ENCODE measurements at places on chromosomes 2 and 18.
A peak's percentile ranks its signal among the peaks of the same experiment; 100 is the strongest.

DNA sequence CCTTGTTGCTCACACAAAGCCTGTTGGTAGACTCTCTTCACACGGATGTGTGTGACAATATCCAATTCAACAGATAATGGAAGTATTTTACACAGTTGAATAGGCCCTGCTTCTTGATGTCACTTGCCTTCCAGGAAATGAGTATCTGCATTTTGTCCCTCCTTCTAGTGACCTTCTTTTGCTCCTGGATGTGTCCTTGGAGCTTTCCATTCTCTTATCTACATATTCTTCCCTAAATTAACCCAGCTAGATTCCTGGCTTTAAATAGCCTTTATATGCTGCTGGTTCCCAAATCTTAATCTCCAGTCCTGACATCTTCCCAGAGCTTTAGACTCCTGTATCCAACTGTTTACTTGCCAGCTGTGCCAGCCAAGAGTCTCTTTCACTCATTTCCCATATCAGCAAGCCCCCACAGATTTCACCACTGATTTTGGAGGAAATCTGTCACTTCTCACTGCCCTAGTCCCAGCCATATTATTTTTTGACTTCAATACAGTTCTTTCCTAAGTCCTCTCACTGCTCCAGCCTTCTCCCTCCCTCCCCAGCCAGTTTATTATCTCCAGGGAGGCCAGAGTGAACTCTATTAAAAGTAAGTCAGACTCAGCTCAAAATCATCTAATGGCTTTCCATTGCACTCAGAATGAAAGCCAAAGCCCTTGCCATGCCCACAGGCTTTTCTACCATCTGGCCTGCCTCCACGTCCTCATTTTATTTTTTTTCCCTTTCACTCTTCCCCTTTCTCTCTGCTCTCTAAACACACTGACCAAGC is 170.0 kb downstream of the PDE11A start:
- no peak for DNase-seq

- DNase-seq, result no peak
Observed at GRCh38 chr2:102122115-102122514, 20.4 kb upstream of the IL1R1 start.

DNA sequence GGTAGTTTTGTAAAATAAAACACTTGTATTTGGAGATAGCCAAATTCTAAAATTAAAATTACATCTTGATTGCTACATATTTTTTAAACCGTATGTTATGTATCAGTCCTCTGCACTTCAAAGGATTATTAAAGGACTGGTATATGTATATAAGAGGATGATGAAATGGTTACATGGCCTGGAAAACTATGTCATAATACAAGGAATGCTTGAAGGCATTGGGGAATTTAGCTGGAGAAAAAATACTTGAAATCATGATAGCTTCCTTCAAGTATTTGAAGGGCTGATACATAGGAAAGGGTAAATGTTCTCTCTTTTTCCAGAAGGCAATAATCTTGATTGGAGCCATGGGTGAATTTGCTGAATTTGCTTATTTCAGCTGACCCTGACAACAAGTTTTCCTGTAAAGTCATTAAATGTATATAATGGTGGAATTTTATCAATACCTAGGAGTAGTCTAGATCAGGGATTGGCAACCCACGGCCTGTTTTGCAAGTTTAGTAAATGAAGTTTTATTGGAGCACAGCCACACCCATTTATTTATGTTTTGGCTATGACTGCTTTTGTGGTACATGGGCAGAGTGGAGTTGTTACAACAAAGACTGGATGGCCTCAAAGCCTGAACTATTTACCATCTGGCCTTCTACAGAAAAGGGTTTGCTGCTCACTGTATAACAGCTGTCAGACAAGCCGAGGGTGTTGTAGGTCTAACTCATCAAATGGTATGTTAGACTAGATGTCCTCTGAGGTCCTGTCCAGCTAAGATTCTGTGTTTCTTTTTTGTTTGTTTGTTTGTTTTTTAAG is 34.4 kb downstream of the ACYP2 start:
- DNase-seq, result no peak

DNA sequence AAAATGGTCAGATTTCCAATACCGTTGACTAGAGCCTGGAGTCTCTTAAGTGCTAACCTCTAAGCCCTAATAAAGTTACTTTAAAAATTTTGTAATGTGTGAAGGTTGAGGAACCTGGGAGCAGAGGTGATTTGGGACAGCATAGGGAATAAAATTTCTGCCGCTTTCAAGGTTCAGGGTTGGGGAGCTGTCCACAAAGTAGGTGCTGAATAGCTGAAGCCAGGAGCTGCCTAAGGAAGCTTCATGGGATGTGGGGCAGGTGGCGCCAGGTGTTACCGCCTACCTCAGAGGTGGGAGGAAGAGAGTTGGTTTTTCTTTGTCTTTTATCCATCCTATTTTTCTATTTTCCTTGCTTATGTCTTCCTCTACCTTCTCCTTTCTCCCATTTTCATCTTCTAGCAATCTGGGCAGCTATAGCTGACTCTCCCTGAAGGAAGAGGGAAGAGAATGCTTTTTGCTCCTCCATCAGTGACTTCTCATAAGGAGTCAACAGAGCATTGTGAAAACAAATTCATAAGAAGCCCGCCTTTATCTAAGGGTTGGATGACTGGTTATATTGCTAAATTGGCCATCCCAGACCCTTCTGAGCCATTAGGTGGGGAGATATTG is 178.7 kb downstream of the CLIP4 start:
- DNase-seq, result no peak

DNA sequence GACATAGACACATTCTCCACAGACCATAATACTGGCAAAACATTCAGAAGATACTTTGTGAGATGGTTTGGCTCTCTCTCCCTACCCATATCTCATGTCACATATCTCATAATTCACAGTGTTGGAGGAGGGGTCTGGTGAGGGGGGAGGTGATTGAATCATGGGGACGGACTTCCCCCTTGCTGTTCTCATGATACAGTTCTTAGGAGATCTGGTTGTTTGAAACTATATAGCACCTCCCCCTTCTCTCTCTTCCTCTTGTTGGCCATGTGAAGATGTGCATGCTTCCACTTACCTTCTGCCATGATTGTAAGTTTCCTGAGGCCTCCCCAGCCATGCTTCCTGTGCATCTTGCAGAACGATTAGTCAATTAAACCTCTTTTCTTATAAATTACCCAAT is 61.1 kb downstream of the HK2 start:
- DNase-seq, result no peak

DNA sequence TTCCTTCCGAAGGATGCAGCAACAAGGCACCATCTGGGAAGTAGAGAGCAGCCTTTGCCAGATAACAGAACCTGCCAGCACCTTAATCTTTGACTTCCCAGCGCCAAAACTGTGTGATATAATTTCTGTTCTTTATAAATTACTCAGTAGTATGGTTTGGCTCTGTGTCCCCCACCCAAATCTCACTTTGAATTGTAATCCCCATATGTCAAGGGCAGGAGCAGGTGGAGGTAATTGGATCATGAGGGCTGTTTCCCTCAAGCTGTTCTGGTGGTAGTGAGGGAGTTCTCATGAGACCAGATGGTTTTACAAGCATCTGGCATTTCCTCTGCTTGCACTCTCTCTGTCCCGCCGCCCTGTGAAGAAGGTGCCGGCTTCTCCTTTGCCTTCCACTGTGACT is 899.9 kb downstream of the TRIB2 start:
- DNase-seq, result no peak

DNA sequence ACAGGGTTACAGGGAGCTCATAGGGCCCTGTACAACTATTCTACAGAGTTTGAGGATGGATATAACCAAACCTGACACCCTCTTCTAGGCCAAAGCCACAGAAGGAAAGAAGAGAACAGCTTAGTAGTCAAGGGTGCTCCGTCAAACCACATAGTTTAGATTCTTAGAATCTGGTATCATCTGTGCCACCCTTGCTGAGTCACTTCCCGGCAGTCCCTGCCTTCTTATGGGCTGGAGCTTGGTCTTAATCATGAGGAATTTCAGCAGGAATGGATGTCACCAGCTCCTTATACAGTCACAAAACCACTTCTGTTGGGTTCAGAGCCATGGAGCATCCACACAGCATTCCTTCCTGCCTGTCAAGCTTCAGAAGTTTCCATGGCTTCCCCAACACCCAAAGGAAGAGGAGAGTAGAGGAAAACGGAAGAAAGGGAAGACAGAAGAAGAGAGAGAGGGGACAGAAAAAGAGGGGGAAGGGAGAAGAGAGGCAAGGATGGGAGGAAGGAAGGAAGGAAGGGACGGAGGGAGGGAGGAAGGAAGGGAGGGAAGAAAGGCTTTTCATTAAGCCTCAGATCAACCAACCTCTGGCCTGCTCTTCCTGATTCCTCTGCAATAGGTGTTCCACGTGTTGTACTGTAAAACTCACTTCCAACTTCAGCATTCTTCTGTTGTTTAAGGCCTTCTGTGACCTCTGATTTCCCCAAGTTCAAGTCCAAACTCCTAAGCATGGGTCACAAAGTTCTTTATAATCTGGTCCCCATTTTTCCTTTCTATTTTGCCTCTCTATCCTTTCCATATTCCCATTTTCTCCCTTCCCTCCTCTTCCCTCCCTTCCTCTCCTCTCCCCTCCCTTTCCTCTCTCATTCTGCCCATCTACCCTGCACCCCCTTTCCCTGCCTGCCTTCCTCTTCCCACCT is 246.1 kb upstream of the TNP1 start:
- DNase-seq, result no peak

- no peak for DNase-seq
Observed at GRCh38 chr2:207936380-207936779, 88.9 kb downstream of the PLEKHM3 start.

DNA sequence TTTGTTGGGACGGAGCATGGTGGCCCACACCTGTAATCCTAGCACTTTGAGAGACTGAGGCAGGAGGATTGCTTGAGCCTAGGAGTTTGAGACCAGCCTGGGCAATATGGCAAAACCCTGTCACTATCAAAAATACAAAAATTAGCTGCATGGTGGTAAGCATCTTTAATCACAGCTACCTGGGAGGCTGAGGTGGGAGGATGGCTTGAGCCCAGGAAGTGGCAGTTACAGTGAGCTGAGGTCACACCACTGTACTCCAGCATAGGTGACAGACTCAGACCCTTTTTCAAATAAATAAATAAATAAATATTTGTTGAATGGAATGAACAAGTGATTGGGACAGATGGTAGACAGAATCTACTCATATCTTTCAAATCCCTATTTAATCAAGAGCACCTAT is 5.7 kb upstream of the ITPRIPL1 start:
- no peak for DNase-seq

DNA sequence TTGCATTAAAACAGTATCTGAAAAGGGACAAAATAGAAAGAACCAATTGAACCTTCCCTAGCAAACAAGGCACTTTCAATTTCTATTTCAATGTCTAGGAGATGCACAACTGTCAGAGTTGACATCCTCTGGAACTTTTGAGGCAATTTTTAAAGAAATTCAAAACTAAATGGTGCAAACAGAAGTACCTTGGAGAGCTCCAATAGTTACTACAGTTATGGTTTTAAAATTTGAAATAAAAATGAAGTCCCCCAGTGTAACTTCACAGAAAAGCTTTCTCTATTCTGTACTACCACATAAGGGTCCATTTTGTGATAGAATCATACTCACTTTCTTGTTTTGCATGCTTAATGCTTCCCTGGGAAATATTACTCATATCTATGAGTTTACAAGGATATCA is 162.1 kb downstream of the KCNH7 start:
- no peak for DNase-seq

DNA sequence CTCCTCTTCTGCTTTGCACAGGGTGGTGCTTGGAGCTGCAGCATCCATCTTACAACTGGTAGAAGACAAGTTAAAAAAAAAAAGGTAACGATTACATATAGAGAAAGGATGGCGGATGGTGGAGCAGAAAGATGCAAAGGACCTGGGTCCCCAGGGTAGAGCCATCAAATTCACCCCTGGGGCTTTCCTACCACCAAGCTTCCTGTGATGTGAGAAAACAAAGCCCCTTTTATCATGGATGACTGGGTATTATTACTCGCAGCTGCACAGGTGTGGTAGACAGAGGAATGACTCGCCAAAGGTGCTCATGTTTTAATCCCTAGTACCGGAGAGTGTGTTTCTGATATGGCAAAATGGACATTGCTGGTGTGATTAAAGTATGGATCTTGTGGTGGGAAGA is 1.3 kb upstream of the ACOXL start:
- DNase-seq, result no peak

- no peak for DNase-seq
Observed at GRCh38 chr2:24493713-24494112, 2.7 kb downstream of the NCOA1 start.

GRCh38 chr18:61829108-61829507 is 63.7 kb downstream of the RNF152 start:
- DNase-seq, result no peak

GRCh38 chr2:233387667-233388528 is 33.6 kb downstream of the DGKD start:
- peak; percentile 88 for DNase-seq

DNA sequence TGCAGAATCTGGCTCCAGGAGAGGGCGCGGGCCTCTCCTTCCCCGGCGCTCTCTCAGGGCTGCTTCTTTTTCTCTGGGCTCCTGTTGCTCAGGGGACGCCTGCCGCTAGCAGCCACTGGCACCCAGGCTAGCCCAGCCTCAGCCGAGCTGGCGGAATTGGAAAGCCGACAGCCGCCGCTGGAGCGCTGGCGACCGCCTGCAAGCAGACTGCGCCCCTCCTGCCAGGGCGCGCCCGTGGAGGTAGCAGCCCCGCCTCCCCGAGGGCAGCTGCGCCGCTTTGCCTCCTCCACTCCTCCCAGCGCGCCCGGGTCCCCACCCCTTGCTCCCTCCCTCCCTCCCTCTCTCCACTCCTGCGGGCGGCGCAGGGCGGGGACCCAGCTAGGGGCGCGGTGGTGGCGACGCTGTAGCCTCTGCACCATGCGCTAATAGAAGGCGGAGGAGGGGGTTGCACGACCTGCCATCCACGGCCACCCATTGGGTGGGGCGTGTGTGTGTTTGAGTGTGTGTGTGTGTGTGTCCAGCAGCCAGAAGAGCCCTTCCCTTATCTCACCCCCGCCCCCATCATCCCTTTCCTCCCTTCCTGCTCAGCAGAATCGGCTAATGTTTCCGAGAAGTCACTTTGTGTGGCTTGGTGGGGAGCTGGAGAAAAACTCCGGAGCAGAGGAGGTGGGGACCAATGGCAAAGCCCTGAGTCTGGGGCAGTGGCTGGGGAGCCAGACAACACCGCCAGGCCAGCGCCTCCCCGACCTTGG is at the start of gene SCN9A:
Gene SCN9A, minus strand, starts transcription at position 209 of the 752 bp plus-strand sequence. CDS start 64,188 bp downstream, outside the sequence.
- DNase-seq, result peak; percentile 29

DNA sequence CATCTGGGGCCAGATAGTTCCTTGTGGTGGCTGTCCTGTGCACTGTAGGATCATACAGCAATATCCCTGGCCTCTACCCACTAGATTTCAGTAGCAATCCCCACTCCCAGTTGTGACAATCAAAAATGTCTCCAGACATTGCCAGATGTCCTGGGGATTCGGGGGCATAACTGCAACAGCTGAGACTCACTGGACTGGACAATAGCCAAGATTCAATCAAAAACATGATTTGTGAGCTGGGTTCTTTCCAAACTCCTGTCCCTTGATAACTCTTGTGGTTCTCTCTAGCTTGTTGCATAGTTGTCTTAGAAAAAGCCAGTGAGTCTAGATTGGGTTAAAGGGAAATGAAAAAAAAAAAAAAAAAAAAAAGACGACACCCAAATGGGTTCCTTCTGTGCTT is 293.4 kb downstream of the CELF4 start:
- no peak for DNase-seq

- DNase-seq, result no peak
Observed at GRCh38 chr2:232779934-232780333, 3.6 kb upstream of the KCNJ13 start.

All from midbrain (tissue), 1 donor.